ENCODE measurements at places on chromosomes 3 and 15.

DNA sequence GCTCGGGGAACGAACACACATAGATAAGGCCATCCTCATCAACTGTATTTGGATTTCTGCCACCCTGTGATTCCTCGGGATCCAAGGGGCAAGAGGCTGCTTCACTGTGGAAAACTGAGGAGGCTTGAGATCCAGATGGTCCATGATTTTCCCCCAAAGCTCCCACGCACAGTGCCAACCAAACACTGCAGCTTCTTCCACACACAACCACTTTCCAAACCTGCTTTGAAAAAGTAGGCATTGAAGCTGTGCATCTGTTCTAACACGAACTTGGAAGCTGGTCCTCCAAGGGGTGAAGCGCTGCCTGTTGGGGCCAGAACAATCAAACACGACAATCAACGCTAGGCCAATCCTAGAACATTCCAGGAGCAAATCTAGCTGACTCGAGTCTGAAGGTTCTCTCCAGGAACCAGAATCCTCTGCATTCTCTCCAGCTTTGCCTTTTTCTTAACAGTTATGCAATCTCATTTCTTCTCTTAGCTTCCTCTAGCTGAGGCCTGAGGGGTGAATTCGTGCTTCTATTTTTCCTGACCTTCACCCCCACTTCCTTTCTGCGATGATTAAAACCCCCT is 104.4 kb downstream of the LRRK1 start:
- DNase-seq = no peak

- DNase-seq = no peak
Observed at GRCh38 chr3:117565777-117566176, 856.2 kb downstream of the TUSC7 start.

GRCh38 chr15:82680200-82681102 is 29.2 kb downstream of the AP3B2 start:
- peak; percentile 89 for DNase-seq

DNA sequence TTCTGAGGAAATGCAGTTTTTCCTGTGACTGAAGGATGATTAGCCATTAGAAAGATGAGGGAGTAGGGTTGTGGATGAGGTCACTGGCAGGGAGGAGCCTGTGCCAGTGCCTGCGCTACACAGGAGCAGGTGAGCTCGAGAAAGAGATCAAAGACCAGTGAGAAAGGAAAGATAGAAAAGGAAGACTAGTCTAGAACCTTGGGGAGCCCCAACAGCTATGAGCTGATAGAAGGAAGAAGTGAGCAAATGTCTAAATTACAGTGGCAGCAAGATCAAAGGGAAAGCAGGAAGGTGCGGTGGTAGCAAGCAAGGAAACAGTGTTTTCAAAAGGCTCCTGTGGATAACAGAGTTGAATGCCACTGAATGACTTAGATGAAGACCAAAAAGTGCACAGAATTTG is 39.6 kb downstream of the LNP1 start:
- DNase-seq = no peak

- DNase-seq = no peak
Observed at GRCh38 chr15:100168787-100169186, 173.0 kb downstream of the ADAMTS17 start.

DNA sequence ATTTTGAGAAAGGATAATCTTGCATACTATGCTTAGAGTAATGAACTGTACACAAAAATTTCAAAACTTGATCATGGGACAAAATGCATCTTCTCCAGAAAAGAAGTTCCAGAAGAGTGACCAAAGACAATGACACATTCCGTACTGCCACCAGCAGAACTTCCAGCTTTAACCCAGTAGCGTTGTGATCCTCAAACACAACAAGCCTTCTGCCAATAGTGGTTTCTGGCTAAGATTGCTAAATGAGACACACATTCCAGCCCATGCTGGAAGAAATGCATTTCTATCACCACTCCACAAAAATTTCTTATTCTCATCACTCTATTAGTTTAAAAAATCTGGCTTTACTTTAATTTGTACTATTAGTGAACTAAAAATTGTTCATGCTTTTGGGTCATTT is 334.9 kb downstream of the TBC1D5 start:
- no peak for DNase-seq

DNA sequence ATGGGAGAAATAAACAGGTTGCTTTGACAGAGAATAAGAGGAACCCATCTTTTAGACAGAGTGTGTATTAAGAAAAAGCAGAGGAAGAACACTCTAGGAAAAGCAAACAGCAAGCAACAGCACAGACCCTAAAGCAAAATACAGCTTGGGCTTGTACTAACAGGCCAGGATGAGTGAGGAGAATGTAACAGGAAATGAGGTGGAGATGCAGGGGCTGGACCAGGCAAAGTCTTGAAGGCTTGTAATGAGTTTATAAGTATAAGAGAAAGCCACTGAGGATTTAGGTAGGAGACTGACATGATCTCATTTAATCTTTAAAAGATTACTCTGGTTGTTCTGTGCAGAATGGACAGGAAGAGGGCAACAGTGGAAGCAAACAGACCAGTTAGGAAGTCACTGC is 4.9 kb downstream of the UBR1 start:
- no peak for DNase-seq

DNA sequence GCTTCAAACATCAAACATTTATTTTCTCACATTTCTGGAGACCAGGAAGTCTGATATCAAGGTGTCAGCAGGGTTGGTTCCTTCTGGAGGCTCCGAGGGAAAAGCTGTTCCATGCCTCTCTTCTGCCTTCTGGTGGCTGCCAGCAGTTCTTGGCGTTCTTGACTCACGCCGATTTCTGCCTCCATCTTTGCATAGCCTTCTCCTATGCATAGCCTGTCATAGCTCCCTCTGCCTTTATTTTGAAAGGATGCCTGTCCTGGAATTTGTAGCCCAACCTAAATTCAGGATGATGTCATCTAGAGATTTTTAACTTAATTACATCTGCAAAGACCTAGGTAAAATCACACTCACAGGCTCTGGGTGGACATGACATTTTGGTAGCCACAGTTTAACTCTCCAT is 70.4 kb downstream of the RGMA start:
- no peak for DNase-seq

DNA sequence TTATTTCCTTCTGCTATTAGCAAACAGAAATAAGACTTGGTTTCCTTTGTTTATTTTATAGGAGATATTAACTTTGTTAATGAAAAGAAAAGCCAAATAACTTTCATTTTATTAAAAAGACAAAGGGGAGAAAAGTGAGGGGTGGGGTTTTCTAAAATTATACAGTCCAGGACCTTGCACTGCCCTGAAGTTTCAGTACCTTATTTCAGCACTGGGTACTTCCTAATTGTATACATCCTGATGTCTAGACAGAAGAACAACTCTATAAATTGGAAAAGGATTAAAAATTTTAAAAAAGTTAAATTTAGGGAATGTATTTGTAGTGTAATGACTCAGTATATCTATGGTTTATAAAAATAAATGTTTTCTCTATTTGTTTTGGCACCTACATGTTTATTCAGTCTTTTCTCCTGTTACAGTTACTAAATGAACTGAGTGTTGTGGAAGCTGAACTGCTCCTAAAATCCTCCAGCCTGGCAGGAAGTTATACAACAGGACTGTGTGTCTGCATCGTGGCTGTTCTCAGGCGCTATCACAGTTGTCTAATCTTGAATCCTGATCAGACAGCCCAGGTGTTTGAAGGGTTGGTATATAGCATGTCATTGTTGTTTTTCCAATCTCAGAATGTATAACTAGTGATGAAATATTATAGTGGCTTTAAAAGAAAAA is 27.6 kb upstream of the P2RY13 start:
- DNase-seq = no peak

- no peak for DNase-seq
Observed at GRCh38 chr3:170725285-170725731, 139.4 kb upstream of the SLC7A14 start.

- no peak for DNase-seq
Observed at GRCh38 chr15:98737159-98737558, 88.8 kb downstream of the IGF1R start.

GRCh38 chr15:40943764-40944365 is 9.4 kb upstream of the CHAC1 start:
- DNase-seq = no peak

- DNase-seq = no peak
Observed at GRCh38 chr15:74345051-74345450, 22.4 kb downstream of the CYP11A1 start.

- DNase-seq = no peak
Observed at GRCh38 chr3:111509308-111509707, 32.7 kb upstream of the CD96 start.

GRCh38 chr3:31008994-31009393 is 114.5 kb upstream of the GADL1 start:
- peak; percentile 25 for DNase-seq

- peak; percentile 67 for DNase-seq
Observed at GRCh38 chr15:68210821-68211655, 5.9 kb upstream of the CALML4 start.

- peak; percentile 35 for DNase-seq
Observed at GRCh38 chr15:63234451-63234870, 42.9 kb upstream of the APH1B start.

GRCh38 chr3:172341482-172342059 is 106.7 kb downstream of the GHSR start:
- DNase-seq = peak; percentile 67

DNA sequence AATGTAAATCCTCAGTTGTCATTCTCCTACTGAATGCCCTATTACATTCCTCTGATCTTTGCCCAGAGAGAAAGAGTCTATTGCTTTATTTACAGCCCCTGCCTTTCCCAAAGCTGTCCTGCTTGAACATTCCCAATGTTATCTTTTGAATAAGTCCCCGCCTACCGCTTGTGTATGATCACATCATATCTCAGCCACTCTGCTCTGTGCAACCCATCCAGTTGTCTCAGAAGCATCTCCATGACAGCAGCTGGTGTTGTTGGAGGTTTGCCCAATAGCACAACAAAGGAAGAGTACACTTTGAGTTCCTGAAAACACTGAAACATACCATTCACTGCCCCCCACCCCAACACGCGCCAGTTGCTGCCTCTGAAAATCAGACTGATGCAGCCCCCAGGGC is 22.0 kb upstream of the FAM3D start:
- DNase-seq = peak; percentile 36

DNA sequence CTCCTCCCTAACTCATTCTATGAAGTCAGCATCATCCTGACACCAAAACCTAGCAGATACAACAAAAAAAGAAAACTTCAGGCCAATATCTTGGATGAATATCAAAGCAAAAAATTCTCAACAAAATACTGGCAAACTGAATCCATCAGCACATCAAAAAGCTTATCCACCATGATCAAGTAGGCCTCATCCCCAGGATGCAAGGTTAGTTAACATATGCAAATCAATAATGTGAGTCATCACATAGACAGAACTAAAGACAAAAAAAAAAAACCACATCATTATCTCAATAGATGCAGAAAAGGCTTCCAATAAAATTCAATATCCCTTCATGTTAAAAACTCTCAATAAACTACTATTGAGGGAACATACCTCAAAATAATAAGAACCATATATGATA is 306.8 kb upstream of the TMC3 start:
- DNase-seq = no peak

DNA sequence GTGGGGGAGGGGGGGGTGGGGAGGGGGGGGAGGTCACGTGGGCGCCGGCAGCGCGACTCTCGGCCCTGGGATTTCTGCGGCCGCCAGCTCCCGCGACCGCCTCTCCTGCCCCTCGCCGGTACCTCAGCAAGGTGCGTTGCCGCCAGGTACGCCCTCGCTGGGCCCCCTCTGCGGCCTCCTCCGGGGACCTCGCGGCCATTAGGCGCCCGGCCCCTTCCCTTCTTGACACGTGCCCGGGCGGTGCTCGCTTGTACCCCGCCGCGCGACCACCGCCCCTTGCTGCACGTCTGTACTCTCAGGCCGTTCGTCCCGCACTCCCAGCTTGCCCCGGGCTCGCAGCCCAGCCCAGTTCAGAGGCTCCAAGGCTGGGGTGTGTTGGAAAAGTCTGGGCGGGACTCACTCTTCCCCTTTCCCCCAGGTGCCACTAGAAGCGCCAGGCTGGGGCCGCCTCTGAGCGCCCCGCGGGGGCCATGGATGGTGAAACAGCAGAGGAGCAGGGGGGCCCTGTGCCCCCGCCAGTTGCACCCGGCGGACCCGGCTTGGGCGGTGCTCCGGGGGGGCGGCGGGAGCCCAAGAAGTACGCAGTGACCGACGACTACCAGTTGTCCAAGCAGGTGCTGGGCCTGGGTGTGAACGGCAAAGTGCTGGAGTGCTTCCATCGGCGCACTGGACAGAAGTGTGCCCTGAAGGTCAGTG is at the start of gene MAPKAPK3:
Gene MAPKAPK3, plus strand, starts transcription at position 56 of the 696 bp plus-strand sequence. Its CDS starts 415 bp downstream, at position 471.
- peak; percentile 56 for DNase-seq

DNA sequence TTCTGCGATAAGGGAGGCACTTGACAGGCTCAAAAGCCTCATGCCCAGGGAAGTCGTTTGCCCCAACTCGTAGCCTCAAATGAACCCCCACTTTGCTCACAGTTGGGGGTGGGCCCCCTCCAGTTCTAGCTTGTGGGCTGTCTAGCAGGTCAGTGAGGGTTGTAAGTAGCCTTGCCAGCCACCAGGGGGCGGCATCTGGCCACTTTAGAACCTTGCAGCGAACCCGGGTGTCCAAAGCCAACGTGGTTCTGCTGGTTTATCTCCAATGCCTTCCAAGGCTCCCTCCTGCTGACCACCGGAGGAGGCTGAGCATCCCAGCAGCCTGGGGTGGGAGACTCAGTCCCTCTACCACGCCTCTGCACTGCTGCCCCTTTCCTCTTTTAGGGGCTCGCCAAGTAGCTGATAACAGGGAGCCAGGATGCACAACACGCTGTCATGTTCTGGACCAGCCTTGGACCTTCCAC is 9.2 kb upstream of the RBSN start:
- peak; percentile 85 for DNase-seq

DNA sequence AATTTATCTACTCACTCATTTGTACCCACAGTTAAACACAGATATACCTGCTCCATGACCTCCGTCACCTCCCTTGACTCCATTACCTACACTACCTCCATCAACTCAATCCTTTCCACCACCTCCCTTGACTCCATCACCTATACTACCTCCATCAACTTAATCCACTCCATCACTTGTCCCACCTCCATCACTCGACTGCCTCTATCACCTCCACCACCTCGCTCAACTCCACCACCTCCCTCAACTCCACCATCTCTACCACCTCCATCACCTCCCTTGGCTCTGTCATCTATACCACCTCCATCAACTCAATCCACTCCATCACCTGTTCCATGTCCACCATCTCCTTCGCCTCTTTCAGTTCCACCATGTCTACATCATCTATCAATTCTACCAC is 51.3 kb upstream of the WNT7A start:
- DNase-seq = no peak

GRCh38 chr15:59333401-59334075 is 39.1 kb downstream of the MYO1E start:
- no peak for DNase-seq

GRCh38 chr15:70920981-70921696 is 28.5 kb downstream of the LRRC49 start:
- no peak for DNase-seq

- DNase-seq = no peak
Observed at GRCh38 chr3:72232331-72232730, 447.4 kb upstream of the PROK2 start.

- no peak for DNase-seq
Observed at GRCh38 chr3:97705764-97706163, 58.8 kb upstream of the ARL6 start.

- DNase-seq = no peak
Observed at GRCh38 chr3:49807431-49808114, 4.5 kb downstream of the INKA1 start.

- DNase-seq = no peak
Observed at GRCh38 chr3:179961703-179962078, 75.0 kb downstream of the PEX5L start.

- DNase-seq = no peak
Observed at GRCh38 chr3:99625237-99625622, 13.2 kb upstream of the COL8A1 start.

- DNase-seq = no peak
Observed at GRCh38 chr3:123684209-123684608, 99.4 kb upstream of the HACD2 start.

All from common myeloid progenitor, CD34-positive (primary cell).